Activated CD4-positive, alpha-beta T cell treated with anti-CD3 and anti-CD28 coated beads, Interleukin-10, Interleukin-2, amounts not matched to agents 100 ng/mL and 50 ng/mL, durations not matched to agents 16 hours and 8 hours (primary cell): ENCODE measurements at places on chromosomes 7 and 10.

DNA sequence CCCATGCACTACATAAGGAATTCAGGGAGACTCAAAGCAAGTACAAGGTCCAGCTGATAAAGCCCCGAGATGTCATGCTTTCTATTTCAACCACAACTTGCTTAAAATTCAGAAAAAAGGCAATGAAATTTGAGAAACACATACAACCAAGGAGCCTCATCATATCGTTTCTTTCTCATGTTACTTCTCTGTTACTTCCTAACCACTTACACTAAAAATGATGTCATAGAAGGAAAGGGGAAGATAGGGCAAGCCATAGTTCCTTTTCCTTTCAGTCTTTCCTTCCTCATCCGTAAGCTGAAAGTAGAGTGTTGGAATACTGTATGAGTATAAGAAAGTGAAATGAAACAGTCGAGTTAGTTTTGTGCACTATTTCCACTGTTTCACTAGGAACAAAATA, 27.9 kb upstream of the CDK14 start:
- DNase-seq = no peak

- DNase-seq = no peak
These were observed 67.1 kb downstream of the TMEM130 start for GRCh38 chr7:98802781-98803110.

GRCh38 chr7:56222866-56223265, 106.6 kb upstream of the NUPR2 start:
- no peak for DNase-seq

- DNase-seq = no peak
These were observed 164.5 kb upstream of the PRSS1 start for GRCh38 chr7:142584765-142585164.

GRCh38 chr10:86087716-86088115, 278.9 kb downstream of the GRID1 start:
- DNase-seq = no peak

- no peak for DNase-seq
These were observed 63.5 kb downstream of the LGI1 start for GRCh38 chr10:93821051-93821772.

GRCh38 chr10:3487228-3487627, 297.8 kb downstream of the KLF6 start:
- peak; percentile 37 for DNase-seq

GRCh38 chr10:46995234-46995633, 84.0 kb downstream of the PTPN20 start:
- DNase-seq = no peak

DNA sequence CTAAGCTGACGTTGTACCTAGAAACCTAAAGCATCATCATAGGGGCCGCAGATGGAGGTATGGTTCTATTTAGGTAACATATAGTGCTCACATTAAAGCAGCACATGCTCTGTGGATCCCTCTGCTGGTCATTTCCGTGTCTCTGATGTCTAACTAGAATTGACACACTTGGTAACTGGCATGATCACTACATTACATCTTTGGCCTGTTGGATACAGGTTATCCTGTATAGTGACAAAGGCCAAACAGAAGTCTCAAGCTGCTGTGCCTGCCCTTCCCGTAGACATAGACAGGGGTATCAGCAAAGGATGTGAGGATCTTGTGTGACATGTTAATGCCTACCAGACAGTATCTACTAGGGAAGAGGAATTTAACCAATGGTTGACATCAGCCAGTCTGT, 51.2 kb downstream of the KIF5B start:
- peak; percentile 56 for DNase-seq

- DNase-seq = no peak
These were observed 207.8 kb downstream of the DIP2C start for GRCh38 chr10:481628-482027.

DNA sequence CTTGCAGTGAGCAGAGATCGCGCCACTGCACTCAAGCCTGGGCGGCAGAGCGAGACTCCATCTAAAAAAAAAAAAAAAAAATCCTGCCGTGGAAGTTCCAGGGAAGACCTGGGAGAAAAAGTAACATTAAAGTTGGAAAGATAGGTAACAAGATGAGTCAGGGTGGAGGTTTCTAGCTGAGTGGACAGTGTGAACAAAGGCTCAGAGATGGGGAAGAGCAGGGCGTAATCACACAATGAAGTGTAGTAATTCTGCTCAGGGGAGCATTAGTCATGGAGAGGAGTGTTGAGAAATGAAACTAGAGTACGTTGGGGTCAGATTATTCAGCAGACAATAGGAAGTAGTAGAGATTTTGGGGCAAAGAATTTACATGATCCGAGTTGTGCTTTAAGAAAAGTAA, 21.6 kb upstream of the WASL start:
- DNase-seq = peak; percentile 79

DNA sequence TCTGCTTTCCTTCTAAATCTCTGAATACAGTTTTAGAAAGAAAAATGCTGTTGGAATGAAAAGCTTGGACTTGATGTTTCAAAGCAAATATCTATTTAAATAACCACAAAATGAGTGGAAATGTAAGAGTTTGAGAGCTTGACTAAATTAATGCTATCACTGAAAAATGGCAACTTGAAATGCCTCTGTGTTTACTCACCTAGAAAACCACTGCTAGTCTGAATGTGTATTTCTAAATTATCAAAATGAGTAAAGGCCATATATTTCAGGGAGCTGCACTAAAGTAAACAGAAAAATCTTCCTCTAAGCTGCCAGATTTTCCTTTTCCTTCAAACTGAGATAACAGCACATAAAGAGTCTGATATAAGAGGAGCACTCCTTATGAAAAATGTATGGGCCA, 87.9 kb downstream of the DPY19L1 start:
- no peak for DNase-seq

- no peak for DNase-seq
These were observed 132.5 kb downstream of the SORBS1 start for GRCh38 chr10:95428701-95429100.

GRCh38 chr7:72268796-72269195, 143.3 kb downstream of the CALN1 start:
- DNase-seq = no peak

DNA sequence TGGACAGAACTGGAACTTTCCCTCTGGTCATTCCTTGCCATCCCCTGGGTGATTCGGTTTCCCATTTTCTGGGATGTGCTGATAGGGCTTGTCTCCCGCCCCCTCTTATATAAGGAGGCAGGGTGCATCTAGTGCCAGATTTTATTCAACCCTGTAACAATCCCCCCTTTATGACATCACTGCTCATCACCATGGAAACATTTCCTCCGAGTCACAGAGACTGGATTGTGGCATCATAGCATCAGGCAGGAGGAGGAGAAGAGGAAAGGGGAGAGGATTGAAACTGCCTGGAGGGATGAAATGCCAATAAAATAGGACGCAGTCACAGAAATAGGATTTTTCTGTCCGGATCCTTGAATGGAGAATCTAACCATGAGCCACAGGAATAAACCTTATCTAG, 25.0 kb downstream of the SORCS3 start:
- DNase-seq = no peak

- DNase-seq = no peak
These were observed 22.9 kb downstream of the ASB13 start for GRCh38 chr10:5643346-5644067.

DNA sequence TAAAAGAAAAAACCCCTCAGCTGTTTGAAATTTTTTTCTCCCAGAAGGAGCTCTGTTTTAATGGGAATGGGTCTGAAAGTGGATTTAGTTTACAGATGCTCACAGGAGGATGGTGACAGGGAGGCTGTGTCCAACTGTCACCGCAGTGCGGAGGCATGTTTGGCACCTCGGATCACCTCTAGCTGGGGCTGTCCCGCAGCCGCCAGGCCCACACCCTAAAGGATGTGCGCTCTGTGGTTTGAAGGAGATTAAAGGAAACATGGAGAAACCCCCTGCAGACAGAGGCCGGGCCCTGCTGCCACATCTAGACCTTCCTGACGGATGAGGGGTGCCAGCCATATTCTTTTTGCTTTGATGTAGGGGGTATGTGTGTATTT, 160.6 kb downstream of the DNAJB6 start:
- no peak for DNase-seq

DNA sequence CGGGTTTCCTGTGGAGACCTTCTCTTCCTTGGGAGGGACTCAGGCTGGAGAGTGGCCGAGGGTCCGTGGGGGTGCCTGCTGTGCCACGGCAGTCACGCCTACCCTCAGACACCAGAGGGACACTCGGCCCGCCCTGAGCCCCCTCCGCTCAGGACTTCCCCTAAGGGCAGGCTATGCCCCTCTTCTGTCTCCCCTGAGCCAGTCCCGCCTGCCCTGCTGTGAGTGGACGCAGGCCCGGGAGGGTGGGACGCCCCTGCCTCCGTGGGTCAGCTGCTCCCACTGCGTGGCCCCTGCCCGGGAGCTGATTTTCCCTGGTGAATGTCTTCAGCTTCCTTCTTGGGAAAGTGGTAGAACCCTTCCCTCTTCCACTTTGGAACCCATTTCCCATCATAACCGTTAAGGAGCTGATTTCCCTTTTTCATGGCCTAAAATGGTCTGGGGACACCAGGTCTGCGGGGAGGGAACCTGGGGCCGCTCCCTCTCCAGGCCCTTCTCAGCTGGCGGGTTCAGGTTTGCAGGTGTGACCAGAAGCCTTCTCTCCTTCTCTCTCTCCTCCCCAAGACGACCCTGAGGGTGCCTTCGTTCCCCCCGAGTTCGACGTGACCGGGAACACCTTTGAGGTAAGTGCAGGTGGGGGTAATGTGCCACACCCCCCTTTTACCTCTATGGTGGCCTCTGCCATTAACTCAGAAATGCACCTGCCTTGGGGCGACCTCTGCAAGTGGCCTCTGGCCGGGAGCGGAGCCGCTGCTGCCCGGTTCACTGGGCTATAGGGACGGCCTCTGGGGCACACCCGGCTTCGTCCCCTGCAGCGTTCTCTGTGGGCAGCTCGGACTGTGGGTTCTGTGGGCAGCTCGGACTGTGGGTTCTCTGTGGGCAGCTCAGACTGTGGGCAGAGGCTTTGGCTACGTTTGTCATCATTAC, 7.9 kb downstream of the KNDC1 start:
- DNase-seq = no peak

- no peak for DNase-seq
These were observed at the start of gene KEL for GRCh38 chr7:142961973-142962926. KEL (minus strand) TSS chr7:142962363; CDS start chr7:142962206, 157 bp downstream.

DNA sequence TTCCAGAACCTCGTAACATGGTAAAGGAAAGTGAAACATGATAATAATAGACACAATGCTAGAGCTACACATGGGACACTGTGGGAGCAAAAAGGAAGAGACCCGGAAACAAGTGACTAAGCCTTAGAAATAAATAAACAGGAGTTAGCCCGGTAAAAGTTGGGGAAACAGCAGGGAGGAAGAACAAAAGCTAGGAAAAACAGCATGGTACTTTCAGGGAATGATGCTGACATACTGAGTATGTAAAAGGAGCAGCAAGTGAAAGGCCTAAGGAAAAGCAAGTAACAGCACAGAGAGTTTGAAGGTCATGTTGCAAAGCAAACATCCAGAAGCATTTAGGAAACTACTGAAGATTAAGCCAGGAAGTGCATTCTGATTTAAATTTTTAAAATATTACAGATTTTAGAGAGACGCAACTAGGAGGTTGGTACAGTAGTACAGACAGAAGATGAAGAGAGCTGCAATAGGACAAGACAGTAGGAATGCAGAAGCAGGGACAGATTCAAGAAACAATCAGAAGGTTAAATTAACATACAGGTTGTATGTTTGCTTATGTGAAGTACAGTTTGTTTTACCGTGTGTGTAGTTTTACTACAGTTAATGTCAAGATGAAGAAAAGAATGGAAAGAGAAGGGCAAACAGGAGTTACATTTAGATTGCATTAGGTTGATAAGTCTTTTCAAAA, 63.7 kb downstream of the ARHGAP12 start:
- DNase-seq = no peak

- no peak for DNase-seq
These were observed 64.4 kb upstream of the CSTF2T start for GRCh38 chr10:51763746-51764145.

DNA sequence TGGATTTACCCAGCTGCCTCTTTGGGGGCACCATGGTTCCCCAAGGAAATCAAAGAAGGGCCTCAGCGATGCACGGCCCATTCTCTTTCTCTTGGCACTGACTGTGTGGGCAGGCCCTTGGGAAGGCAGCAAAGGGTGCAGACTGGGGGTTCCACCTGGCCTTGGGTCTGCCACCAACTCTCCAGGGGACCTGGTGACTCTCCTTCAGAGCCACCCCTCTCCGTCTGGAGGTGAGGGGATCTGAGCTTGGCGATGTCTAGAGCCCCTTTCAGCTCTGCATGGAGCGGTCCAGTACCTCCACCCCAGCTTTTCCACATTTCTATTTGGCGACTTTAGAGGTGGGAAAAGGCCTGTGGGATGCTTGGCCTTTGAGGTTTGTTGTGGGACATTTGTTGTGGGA, 69.1 kb downstream of the C10orf120 start:
- DNase-seq = no peak

- no peak for DNase-seq
These were observed 27.1 kb upstream of the CHST15 start for GRCh38 chr10:124120410-124121061.

GRCh38 chr7:51233374-51233773, 83.2 kb downstream of the COBL start:
- no peak for DNase-seq

GRCh38 chr10:132066812-132067211, 1.1 kb downstream of the JAKMIP3 start:
- DNase-seq = no peak

DNA sequence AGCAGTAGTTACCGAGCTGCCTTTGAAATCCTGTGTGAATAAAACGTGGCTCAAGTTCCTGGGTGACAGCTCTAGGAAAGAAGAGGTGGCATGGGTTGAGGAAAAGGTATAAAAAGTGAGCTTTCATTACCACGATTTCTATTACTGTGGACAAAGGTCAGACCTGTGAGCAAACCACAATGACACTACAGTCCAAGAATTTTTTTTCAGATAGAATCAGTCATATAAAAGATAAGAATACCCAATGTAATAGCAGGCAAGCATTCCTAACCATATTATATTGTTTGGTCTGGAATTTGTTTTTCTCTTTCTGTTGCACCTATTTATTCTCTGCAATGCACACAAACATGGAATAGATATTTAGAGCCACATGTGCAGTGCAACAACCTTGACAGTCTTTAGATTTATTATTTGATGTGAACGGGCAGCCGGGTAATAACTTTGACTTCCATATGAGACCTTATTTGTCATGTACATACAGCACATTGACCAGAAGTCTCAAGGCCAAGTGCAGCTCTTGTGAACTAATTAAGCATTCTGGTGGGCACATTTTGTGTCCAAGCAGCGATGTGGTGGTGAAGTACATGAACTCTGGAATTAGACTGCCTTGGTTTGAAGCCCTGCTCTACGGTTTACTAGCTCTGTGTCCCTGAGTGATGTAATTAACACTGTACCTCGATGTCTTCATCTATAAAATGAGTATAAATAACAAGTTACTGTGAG, 156.8 kb downstream of the NRCAM start:
- no peak for DNase-seq
